Activated CD8-positive, alpha-beta memory T cell treated with anti-CD3 and anti-CD28 coated beads for 1 hour (primary cell): ENCODE measurements at places on chromosomes 7 and 10.

DNA sequence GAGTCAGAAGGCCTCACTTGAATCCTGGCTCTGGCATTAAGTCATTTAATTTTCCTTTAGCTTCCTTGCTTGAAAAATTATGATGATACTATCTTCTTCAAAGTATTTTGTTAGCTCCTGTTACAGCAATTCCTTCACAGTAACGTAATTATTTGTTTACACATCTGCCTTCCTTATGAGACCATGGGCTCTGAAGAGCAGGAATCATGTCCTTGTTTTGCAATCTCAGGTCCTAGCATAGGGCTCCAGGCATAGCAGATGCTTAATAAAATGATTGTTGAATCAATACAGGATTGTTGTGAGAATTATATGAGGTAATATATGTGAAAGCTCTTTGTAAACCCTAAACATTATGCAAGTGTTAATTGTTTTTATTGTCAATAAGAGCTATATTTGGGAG is 25.5 kb downstream of the KLHDC10 start:
- no peak for DNase-seq

GRCh38 chr7:101156866-101157589 is 2.8 kb downstream of the AP1S1 start:
- no peak for DNase-seq

DNA sequence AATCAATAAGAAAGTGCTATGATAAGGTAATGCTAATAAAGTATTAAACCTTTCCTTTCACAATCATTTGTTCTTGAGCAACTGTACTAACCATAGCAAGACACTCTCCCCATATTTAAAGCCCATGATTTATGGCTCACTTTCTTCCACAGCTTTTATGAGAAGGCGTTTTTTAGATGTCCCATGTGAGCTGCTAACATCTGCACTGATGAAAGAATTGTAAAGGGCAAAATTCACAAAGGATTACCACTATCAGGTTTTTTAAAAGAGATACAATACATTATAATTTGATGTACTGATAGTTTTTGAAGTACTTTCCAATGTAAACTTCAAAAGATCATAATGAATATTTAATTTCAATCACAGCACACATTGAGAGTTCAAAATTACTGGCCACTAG is 75.7 kb downstream of the RNLS start:
- DNase-seq, result no peak

DNA sequence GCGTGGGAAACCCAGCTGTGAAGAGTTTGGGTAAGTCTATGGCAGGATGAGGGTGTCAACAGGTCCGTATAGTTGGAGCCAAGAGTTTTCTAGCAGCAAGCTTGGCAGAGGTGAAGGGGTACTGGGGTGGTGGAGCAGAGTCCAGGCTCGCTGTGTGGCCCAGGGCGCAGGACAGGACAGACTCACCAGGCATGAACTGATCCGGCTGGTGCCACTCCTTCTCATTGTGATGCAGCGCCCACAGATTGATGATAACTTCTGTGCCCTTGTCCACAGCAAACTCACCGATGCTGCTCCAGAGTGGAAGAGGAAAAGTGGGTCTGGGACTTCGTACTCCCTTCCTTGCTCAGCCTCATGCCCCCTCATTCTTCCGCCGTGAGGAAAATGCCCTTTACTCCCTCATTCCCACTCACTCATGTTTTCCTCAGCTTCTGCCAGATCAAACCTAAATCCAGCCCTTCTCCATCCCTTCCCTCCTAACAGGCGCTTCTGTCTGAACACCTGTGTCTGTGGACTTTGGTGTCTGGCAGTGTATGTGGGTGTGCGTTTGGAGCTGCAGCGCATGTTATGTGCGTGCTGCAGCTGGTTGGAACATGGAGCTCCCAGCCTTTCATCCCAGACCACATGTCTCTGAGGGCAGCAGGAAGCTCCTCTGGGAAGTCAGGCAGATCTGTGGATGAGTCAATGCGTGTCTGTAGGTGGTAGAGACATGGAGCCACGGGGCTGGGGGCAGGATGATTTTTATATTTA is 5.7 kb downstream of the CYP17A1 start:
- no peak for DNase-seq

DNA sequence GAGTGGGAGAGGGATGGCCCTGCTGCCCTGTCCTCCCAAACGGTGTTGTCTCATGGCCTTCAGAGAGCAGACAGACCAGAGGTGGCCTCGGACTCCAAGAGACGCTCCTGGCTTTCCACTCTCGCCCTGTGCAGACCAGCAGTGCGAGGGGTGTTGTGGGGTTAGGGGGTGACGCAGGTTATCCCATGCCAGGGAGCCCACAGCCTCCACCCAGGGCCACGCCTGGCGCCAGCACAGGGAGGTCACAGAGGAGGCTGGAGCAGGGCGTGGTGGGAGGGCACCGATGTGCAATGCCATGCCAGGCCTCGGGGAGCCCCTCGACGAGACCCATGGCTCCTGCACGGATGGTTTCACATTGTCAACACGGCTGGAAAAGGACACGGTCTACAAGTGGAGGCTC is 52.1 kb downstream of the INPP5A start:
- no peak for DNase-seq

- no peak for DNase-seq
Measured at GRCh38 chr7:46006212-46006611, 85.1 kb upstream of the IGFBP3 start.

DNA sequence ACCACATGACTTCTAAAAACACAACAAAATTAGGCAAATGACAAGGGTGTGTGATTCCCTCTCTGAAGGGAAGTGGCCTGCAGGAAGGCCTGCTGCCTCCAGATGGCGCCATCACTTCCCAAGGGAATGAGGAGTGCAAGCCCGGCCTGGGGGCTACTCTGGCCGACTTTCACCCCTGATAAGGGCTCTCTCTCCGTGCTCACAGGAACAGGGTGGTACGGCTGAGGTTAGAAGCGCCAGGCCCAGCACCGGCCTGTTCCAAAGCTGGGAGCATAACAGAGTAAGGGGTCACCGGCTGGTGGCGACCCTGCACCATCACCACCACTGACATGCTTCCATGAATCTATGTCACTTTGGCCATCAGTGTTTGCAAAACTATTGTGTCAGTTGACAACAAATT is 13.1 kb downstream of the RBP3 start:
- DNase-seq, result no peak

DNA sequence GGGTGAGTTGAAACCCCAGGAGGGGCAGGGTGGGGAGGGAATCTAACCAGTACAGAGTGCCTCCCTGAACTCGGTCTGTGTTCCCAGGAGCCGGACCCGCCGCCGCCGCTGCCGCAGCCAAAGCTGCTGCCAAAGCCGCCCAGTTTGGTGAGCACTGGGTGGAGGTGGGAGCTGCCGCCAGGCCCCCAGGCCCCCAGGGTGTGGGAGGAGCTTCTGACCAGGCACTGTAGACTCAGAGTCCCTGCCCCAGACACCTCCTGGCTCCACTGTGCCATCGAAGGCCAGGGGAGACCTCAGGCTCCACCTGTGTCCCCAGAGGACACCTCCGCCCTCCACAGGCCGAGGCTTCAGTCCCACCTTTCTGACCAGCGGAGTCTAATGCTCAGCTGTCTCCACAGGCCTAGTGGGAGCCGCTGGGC is 20.4 kb upstream of the LIMK1 start:
- no peak for DNase-seq

GRCh38 chr7:96314402-96315124 is 7.3 kb downstream of the SLC25A13 start:
- no peak for DNase-seq

DNA sequence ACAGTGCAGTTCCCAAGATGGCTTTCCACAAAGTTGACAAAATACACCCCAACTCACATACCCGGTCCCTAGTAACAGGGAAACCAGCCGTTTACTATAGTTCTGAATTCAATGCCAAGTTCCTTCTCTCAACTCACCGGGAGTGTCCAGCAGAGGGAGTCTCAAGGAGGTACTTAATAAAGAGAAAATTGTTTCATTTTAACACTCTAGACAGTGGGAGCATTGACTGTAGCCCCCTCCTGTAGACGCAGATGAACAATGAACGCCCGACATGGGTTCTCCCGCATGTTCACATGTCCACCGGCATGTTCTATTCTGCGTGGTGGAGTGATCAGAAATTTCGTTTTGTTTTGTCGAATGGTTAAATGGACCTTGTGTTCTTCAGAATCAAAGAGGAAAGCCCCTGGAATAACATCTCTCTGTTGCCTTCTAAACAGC is 1.9 kb downstream of the HIPK2 start:
- peak; percentile 36 for DNase-seq

DNA sequence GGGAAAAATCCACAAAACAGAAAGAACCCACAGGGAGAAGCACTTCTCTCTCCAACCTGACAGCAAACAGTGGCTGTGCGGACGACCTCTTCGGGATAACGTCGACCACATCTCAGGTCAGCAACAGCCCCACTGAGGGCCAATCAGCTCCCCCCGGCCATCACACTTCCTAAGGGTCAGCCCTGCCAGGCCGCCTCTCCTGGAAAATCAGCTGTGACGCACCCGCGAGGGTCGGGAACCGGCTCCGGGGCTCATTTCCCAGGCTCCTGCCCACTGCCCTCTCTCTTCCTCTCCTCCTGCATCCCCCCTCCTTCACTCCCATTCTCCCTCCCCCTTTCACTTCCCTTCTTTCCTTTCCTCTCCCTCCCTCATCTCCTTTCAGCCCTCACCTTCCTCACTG is 118.3 kb downstream of the DIP2C start:
- no peak for DNase-seq

DNA sequence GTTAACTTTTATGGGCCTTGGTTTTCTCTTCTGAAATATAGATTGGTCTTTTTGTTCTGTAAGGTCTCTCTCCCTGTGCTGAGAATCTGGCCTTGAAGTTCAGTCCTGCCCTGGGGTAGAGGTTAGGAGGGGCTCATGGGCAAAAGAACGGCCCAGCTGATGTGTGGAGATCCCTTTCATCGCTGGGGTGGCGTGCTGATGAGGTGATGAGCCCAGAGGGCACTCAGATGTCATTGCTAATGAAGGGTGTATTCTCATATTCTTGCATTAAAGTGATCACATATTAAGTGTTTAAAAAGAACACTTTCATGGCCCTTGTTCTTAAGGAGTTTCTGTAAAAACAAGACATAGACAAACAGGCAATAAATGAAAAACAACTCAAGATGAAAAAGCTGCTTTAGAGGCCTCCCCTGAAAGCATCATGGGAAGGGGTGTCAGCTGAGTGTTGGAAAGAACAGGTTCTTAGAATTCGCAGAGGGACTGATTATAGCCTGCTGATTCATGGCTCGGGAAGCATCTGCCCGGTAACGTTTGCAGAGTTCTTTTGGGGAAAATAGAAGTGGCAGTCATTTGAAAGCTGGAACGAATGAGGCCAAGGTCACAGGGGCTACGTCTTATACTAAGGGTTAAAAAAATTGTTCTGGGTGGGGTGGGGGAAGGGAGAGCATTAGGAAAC is 72.5 kb upstream of the GPR158 start:
- DNase-seq, result no peak

DNA sequence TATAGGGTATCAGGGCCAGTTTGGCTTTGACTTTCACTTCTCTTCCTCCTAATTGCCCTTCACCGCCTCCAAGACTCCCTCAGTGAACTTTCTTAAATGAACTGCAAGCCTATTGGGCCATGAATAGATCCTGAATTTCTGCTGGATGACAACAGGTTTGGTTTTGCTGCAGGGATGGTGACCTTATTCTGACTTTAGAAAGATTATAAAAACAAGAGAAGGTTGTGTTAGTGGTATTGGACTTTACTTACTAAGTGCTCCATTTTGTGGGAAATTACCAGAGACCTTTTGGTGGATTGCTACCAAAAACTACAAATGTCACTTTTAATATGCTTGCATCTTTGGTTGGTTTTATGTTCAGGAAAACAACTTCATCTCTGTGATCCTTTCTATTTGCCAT is 11.5 kb upstream of the LIPA start:
- no peak for DNase-seq

DNA sequence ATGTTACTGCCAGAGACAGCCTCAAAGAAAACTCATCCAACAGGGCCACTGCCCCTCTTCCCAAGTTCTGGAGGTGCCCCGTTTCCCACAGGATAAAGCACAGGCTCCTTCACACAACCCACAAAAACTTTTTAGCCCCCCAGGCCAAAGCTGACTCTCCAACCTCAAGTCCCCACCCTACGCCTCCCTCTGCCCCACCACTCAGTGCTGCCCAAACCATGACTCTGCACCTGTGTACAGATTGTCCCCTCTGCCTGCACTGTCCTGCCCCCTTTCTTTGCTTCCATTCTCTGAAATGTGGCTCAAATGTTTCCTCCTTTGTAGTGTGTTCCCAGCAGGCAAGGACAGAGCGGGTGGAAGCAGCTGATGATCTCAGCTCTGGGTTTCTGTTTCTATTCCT is 284.0 kb downstream of the GRID1 start:
- DNase-seq, result no peak

DNA sequence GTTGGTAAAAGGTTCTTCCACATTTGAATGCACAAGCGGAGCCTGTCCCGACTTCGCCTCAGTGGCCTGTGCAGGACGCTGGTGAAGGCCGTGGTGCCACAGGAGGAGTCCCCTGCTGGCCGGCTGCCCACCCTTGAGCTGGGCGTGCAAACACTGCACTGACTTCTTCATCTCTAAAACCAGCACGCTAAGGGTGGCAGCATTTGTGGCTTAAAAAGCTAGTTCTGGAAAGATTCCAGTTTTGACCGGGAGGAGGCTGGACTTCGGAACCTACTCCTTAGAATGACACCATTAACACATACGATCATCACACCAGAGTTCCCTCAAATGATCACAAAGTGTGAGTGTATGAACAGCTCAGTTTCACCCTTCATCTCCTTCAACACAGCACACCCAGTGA is 102.4 kb downstream of the SMURF1 start:
- DNase-seq, result no peak

DNA sequence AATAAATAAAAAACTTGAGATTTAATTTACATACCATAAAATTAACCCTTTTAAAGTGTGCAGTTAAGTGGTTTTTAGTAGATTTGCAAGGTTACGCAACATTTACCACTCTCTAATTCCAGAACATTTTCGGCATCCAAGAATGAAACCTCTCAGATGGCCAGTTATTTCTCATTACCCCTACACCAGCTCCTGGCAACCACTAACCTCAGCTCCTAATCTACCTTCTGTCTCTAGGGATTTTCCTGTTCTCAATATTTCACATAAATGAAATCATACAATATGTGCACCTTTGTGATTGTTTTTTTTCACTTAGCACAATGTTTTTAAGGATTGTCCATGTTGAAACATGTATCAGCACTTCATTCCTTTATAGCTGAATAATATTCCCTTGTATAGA is 45.1 kb downstream of the INPP5F start:
- no peak for DNase-seq

GRCh38 chr10:13686331-13686752 is 99.6 kb downstream of the PRPF18 start:
- no peak for DNase-seq

- DNase-seq, result no peak
Measured at GRCh38 chr10:102065561-102066398, 631 bp downstream of the HPS6 start.

DNA sequence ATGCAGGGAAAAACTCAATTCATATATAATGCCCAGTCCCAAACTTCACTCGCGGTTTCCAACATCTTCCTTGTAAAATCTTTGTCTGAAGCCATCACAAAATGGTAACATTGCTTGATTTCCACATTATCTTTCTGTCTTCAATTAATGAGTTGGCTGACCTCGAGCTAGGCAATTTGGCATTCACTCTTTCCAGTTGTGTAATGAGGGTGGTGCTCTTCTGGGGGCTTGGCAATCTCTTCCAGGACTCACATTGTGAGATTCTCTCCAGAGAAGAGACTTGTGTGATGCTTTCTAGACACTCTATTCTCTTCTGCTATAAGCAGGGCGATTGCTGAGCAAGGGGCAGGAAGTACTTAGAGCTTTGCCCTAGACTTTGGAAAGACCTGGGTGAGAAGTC is 179.5 kb downstream of the JCAD start:
- DNase-seq, result no peak

- DNase-seq, result no peak
Measured at GRCh38 chr10:33306701-33307519, 27.6 kb downstream of the NRP1 start.

GRCh38 chr7:135508883-135509588 is 866 bp downstream of the CNOT4 start:
- DNase-seq, result no peak
